Left hindlimb (tissue), 1 donor: ENCODE measurements at places on chromosomes 6 and 20.
A peak's percentile ranks its signal among the peaks of the same experiment; 100 is the strongest.

GRCh38 chr6:31423550-31423949 is 20.2 kb downstream of the MICA start:
- DNase-seq = no peak

GRCh38 chr20:46935394-46936017 is 40.9 kb downstream of the EYA2 start:
- no peak for DNase-seq

DNA sequence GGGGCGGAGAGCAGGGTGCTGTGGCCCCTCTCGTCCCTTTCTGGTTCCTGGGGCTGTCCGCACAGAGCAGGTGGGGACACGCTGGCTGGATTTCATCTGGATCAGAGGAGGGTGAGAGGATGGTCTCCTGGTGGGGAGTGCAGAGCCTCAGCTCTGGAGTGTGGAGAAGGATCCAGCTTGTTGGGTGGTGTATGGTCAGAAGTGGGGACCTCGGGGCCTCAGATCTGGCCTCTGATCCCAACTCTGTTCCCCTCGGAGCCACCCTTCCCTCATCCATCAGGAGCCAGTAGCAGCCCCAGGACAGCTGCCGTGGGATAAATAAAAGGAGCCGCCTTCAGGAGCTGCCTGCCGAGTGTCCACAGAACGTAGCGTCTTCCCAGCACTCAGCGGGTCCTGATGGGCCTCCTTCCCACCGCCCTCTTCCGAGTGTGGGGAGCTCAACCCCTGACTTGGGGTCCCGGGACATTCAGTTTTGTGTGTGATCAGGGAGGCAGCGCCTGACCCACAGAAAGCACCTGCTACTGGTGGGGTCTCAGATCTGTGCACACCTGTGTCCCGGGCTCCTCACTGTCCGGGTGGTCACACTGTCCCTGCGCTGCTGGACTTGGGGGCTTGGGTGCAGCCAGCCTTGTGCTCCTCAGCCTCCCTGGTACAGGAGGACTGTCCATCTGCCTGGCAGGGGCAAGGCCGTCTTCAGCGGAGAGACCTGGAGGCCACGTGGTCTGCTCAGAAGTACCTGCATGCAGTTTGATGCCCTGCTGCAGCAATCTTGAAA is 25.4 kb upstream of the BHLHE23 start:
- no peak for DNase-seq

- DNase-seq = no peak
Measured at GRCh38 chr6:41560431-41561192, 14.4 kb downstream of the FOXP4 start.

DNA sequence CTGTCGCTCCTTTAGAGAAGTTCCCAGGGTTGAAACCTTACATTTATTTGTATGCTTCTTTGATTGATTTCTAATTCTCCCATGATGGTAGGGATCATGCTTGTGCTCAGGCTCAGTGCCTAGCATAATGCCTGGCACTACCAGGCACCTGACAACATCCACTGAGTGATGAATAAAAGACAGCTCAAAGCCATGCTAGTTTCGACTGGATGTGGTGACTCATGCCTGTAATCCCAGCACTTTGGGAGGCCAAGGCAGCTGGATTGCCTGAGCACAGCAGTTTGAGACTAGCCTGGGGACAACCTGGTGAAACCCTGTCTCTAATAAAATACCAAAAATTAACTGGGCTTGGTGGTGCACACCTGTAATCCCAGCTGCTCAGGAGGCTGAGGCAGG is 11.6 kb upstream of the CD164 start:
- no peak for DNase-seq

- no peak for DNase-seq
Measured at GRCh38 chr6:16388488-16388887, 150.1 kb downstream of the GMPR start.

DNA sequence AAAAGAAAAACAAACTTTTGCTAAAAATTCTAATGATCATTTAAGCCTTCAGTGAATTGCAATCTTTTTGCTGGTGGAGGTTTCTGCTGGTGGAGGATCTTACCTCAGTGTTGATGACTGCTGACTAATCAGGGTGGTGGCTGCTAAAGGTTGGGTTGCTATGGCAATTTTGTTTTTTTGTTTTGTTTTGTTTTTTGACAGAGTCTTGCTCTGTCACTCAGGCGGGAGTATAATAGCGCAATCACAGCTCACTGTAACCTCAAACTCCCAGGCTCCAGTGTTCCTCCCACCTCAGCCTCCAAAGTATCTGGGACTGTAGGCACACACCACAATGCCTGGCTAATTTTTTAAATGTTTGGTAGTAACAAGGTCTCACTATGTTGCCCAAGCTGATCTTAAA is 94.7 kb downstream of the ANKRD6 start:
- DNase-seq = no peak

- DNase-seq = no peak
Measured at GRCh38 chr6:9334979-9335378, 899.6 kb upstream of the SLC35B3 start.

- DNase-seq = no peak
Measured at GRCh38 chr6:128885381-128885780, 2.4 kb downstream of the LAMA2 start.

GRCh38 chr6:89297695-89298351 is 17.3 kb downstream of the GABRR2 start:
- peak; percentile 83 for DNase-seq

- no peak for DNase-seq
Measured at GRCh38 chr6:163662604-163663225, 248.2 kb downstream of the QKI start.

DNA sequence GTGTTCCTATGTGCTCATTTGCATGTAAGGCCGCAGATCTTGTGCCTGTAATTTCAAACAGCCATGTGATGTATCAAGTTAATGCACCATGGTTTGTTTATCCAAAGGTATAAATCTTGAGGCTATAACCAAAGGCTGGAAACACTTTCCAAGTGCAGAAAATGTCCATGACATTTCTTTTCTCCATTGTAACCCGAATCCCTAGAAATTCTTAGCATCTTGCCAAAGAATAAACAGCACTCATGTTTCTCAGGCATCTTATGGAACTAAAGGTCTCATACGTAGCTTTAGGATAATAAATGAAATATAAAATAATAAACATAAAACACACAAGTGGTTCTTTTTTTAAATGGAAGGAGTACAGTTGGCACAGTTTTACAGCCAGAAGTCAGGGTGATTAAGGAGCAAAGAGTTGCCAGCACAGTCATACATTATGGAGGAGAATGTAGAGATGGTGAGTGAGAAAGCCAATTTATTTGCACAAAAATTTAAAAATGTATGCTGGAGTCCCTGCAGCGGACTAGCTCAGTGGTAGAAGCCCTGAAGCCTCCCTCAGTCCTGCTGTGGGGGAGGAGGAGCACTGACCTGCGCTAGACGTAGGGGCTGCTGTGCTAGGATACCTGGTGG is 18.0 kb downstream of the CDH26 start:
- no peak for DNase-seq

DNA sequence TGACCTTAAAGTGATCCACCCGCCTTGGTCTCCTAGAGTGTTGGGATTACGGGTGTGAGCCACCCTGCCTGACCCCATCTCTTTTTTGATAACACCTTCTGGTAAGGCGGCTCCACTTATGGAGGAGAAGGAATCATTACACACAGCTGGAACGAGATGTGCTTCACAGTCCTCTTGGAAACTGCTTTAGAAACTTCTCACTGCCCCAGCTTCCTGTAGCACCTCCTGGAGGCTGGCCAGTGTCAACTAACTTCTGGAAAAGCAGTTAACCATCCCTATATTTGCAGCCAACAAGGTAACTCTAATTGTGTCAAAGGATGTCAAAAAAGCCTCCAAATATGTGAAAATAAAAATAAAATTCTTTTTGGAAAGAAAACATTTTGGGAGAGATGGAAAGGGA is 48.8 kb upstream of the BCLAF1 start:
- no peak for DNase-seq

DNA sequence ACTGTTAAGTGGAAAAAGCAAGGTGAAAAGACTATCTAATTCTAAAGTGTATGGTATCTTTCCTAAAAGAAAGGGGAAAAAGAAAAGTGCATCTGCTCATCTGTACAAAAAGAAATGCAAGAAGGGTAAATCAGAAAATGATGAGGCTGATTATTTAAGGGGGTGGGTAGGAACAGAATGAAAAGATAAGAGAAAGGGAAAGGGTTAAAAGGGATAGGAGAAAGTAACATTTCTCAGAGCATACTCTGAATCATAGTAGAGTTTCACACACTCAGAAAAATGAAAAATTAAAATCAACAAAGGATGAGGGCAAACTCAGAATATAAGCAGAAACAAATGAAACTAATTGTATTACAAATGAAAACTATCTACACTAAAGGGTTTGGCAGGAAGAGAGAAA is 79.1 kb downstream of the RNGTT start:
- DNase-seq = no peak

GRCh38 chr6:21999012-21999528 is 297.8 kb downstream of the PRL start:
- peak; percentile 56 for DNase-seq

- DNase-seq = no peak
Measured at GRCh38 chr6:74657011-74657410, 548.8 kb downstream of the COL12A1 start.

DNA sequence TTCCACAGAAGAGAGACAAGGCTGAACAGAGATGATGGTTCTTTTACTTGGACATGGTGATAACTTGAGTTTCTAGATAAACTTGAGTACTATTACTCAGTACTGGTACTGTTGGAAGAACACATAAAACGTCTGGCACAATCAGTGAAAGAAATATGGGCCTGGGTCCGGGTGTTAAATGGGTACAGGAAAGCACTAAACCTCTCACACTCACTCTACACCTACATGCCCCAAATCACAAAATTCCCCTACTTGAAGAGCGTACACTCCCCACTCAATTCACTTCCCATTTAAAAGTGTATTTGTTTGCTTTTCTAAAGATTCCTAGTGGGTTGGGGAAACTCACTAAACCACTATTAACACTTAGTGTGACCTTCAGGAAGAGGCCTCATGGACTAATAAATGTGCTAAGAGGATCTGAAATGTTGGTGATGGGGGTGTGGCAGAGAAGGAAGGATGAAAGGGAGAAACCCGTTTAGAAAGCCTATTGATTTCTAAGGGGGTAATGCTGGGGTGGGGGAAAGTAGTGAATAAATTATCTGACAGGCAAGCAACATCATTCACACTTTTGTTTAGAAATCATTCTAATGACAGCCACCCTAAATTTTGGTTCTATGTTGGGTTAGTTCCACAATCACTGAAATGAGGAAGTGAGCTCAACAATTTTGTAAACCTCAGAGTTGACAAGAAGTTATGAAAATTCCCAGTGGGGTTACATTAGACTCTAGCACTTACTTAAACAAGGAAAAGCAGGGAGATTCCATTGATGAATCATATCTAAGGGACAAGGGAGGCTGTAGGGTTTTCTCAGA is 222.6 kb upstream of the MARCKS start:
- no peak for DNase-seq

GRCh38 chr20:60102665-60103210 is 144.5 kb downstream of the CDH26 start:
- no peak for DNase-seq

GRCh38 chr20:23080521-23080920 is 5.6 kb downstream of the CD93 start:
- no peak for DNase-seq

DNA sequence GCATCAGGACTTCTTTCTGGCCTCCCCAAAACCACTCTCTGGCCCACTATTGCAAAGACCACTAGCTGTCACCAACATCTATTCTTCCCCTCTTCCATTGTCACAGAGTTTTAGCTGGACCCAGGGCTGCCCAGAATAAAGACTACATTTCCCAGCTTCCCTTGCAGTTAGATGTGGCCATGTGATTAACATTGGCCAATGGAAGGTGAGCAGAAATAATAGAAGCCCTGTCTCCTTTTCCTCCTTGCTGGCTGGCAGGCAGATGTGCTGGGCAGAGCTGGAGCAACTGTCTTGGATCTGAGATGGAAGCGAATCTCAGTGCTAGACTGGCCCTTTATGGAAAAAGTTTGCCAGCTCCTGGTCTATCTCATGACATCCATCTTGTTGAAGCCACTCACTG is 97.0 kb downstream of the KCNB1 start:
- no peak for DNase-seq

DNA sequence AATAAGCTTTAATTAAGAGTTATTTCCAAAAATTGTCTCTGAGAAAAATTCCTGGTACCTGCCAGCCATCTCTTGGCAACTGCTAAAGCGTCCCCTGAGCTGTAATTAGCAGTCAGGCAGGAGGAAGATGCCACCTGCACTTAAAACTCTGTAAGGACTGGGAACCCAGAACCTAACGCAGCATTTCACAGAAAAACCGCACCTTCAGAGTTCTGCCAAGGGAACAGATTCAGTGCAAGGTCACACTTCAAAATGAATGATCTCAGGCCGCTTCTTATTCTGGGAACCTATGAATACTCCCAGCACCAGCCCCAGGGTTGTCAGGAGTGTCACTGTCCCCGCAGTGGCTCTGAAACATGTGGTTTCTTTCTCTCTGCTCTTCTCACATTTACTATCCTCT is 36.7 kb downstream of the INSM1 start:
- DNase-seq = no peak

- DNase-seq = no peak
Measured at GRCh38 chr6:27321901-27322300, 9.8 kb upstream of the POM121L2 start.

GRCh38 chr6:90072501-90072900 is 178.2 kb downstream of the GJA10 start:
- no peak for DNase-seq

DNA sequence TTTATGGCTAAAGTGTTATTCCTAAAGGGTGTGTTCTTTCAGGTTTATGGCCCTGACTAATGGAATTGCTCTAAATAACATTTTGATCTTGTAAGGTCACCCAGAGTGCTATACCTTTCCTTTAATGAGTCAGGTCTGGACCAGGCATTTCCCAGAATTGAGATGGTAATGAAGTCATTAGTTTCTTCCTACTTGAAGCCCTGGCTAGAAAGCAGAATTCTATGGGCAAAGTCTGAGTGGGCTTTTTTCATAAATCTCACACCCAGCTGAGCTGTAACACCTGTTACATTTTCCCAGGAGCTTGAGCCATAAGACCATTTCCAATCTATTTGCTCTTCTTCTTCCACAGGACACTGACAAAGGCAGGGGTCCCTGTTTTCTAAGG is 122.0 kb upstream of the ID4 start:
- no peak for DNase-seq

DNA sequence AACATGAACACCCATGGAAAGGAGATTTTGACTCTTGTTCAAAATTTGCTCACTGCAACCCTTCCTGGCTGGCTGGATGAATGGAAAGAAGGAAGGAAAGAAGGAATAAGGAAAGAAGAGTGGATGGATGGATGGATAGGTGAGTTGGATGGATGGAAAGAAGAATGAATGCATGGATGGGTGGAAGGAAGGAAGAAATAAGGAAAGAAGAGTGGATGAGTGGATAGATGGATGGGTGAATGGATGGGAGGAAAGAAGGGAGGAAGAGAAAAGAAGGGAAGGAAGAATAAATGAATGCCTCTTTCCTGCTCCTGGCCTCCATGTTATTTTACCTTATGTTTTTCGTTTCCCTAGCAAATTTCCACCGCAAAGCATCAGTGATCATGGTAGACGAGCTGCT is 74.2 kb upstream of the RIN2 start:
- DNase-seq = no peak

GRCh38 chr6:39917981-39918380 is 16.3 kb downstream of the MOCS1 start:
- no peak for DNase-seq

DNA sequence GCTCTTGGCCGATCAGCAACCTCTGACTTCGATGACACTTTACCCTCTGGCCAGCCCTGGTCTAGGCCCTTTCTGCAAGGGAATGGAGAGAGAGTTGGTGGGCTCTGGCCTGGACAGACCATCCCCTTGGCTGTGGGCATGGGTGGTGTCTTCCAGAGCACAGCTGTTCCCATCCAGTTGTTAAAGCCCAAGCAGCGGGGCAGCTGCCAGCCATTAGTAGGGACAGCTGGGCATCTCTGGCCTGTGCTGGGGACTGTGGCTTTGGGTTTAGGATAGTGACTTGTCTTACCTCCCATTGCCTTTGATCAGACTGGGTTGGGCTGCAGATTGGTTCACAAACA is 2.8 kb downstream of the CDC25B start:
- DNase-seq = no peak
